HFFc6 (cell line): ENCODE measurements at places on chromosomes 6 and 20.

- no peak for DNase-seq
Measured at GRCh38 chr6:119328892-119329793, 20.4 kb downstream of the MAN1A1 start.

DNA sequence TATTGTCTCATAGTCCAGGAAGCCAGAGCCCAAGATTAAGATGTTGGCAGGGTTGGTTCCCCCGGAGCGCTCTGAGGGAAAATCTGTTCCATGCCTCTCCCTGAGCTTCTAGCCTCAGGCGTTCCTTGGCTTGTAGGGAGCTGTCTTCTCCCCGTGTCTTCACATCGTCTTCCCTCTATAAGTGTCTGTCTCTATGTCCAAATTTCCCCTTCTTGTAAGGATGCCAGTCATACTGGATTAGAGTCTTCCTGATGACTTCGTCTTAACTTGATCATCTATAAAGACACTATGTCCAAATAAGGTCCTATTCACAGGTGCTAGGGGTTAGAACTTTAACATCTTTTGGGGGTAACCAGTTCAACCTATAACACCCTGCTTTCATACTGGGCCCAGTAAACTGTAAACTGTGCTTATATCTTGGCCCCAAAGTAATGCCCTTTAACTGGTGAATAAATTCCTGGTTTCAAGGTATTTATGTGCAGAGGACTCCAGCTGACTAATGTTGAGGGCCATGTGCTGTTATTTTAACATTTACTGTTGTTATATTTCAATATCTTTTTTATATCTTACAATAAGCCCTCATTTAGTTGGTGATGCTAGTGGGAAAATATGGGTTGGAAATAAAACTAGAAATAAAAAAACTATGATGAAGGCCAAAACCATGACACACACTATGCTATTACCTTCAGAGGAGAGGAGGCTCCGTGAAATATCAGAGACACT, 101.7 kb upstream of the IYD start:
- DNase-seq, result no peak

DNA sequence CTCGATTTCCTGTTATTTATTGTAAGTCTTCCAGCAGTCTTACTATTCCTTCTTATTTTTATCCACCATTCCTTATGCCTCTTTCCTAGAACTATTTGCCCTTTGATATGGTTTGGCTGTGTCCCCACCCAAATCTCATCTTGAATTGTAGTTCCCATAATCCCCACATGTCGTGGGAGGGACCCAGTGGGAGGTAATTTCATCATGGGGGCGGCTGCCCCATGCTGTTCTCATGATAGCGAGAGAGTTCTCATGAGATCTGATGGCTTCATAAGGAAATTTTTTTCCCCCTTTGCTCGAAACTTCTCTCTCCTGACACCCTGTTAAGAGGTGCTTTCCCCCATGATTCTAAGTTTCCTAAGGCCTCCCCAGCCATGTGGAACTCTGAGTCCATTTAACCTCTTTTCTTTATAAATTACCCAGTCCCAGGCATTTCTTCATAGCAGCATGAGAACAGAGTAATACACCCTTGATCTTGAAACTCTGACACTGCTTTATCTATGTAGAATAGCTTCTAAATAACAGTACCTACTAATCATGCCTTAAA, 48.8 kb downstream of the PLN start:
- no peak for DNase-seq

DNA sequence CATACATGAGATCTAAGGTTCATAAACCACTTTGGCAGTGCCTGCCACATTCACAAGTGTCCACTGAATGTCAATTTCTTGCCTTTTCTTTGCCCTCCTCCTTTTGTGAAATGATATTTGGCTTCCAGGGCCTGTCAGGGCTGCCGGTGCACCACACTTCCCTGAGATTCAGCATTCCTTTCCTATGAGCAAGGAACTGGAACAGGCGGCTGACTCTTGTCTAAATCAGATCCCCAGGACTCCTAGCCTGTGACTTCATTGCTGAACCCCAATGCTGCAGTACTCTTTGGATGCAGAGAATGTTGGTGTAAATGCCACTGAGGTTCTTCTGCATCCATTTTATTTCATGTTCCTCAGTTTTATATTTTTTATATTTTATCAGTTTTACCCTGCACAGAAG, 172.2 kb downstream of the ARID1B start:
- DNase-seq, result peak; percentile 80

DNA sequence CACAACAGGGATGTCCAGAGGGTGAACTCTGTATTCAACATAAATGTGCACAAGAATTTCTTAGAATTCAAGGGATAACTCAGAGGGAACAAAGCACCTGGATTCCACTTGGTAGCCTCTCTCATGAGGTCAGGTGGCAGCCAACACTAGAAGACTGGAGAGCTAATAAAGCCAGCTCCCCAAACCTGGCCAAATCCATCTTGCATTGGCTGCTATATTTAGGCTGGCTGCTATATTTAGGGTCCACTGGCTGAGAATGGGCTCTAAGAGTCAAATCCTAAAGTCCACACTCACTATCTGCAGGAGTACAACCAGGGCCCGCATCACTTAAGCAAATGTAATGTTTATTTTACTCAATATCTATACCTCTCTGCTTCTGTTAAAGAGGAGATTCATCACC, 20.0 kb downstream of the TBC1D7 start:
- DNase-seq, result no peak

- DNase-seq, result no peak
Measured at GRCh38 chr20:32621891-32622584, 36.9 kb upstream of the NOL4L start.

GRCh38 chr6:28402197-28402596, 2.6 kb upstream of the ZSCAN12 start:
- DNase-seq, result no peak

DNA sequence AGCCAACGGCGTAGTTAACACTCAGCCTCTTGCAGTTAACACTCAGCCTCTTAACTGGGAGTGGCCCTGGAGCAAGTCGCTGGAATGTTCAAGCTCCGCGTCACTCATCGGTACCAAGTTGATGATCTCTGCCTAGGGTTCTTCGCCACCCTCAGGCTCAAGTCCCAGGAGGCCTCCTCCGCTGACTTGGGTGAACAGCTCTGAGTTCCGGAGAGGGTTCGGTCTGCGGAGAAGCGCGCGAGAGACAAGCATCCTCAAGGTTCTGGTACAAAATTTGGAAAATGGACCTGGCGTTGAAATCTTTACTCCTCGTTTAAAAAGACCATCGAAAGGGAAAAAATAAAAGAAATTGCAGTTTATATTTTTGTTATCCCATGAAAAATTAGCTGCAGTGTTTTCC, 876 bp upstream of the DSP start:
- peak; percentile 17 for DNase-seq

DNA sequence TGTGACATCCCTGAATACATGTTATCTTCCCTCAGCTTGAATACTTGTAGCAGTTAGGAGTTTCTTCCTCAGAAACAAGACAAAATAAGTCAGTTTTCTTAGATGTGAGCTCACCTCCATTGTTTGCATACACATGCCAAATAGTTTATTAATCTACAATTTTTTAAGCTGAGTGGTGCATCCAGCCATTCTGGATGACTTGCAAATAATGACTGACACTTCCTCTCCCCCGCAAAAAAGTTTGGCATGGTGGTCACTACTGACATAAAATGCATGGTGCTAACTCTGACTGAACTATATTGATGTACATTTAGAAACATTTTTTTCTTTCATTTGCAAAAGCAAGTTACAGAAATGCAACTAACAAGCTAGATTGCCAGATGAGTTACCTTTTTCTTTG, 55.5 kb downstream of the CYB5R4 start:
- no peak for DNase-seq

DNA sequence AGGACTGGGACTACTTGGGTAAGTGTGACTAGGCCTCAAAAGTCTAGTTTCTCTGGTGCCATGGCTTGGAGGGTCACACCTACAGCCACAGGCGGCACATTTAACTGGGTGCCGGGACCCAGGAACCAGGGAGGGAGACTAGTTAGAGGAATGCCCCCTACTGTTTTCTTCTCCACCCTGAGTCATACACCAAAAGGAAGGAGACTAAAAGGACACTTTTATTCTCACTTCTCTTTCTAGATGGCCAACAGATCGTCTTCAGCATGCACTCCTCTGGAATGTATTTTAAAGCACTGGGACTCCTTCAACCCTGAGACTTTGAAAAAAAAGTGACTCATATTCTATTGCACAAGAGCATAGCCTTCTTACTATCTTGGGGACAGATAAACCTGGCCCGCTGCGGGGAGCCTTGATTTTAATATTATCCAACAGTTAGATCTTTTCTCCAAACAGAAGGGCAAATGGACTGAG, 33.4 kb downstream of the PLN start:
- peak; percentile 85 for DNase-seq

- DNase-seq, result no peak
Measured at GRCh38 chr6:33983721-33984465, 162.0 kb downstream of the GRM4 start.

DNA sequence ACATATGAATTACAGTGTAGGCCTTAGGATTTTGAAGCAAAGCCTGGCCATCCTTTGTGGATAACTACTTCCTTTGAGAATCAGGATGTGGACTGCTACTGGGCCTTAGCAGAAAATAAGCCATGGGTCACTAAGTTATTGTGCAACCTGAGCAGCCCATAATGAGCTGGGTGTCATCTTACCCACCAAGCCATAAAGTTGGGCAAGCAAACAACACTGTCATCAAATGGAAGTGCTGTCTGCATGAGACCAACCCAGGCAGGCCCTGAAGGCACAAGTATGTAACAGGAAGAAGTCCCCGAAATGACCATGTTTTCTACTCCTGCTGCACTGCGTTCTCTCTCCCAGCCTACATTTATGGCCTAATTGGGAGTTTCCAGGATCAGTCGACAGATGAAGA, 205.6 kb upstream of the GGTLC1 start:
- DNase-seq, result no peak

DNA sequence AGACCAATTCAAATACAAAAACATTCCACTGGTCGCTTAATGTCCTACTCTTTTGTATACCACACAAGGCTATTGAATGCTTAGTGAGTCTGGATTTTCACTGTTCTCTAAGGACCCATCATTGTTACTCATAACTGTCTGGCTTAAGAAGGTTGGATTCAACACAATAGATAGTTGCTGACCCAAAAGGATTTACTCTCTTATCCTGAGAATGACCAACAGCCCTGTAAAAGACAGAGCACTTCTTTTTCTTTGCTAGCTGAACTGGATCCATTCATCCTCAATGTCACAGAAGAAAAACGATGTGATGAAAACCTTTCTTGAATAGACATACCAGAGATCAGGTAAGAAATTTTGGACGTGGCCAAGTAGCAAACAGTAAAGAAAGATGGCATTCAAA, 645.6 kb downstream of the KHDRBS2 start:
- DNase-seq, result no peak

GRCh38 chr6:41705996-41706835, 29.2 kb downstream of the TFEB start:
- DNase-seq, result peak; percentile 70

DNA sequence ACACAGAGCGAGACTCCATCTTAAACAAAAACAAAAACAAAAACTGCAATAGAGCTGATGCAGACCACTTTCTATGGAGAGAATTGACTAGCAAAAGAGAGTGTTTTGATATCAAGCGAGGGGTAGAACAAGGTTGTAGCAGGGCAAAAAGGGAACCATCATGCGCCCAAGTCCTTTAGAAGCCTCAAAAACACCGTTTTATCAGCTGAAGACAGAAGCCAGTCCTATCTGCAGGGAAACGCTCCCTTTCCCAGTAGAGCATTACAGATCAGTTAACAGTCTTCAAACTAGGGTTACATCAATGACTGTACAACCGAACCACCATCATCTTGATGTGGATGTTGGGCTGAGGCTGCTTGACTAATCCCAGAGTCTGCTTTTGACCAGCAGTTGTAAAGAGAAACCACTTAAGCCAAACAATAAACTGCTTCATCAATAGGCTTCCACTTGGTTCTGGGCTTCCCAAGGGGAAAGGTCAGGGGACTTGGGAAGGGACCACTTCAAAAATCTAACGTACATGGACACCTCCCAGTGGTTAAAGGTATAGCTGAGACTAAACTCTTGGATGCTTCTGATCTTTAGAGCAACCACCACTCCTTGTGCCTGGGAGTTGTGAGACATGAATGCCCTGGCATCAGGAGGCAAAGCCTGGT, 59.6 kb upstream of the SPDEF start:
- no peak for DNase-seq

- DNase-seq, result no peak
Measured at GRCh38 chr20:63028461-63028921, 21.7 kb upstream of the BHLHE23 start.

DNA sequence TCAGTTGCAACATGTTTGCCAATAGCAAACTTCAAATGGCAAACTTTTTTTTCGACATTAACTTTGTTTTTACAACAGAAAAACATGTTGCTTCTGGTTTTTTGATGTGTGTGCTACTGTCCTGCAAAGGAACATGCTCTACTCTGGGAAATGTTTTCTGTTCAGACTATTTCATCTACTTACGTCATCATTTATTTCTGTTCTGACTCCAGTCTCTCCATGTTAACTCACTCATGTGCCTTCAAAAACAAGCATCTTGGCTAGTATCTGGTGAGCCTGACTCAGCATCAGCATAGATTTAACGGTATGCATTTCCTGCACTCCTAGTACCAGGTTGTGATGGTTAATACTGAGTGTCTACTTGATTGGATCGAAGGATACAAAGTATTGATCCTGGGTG, 36.1 kb upstream of the MAP7 start:
- DNase-seq, result peak; percentile 84

GRCh38 chr6:161557333-161558107, 283.7 kb upstream of the AGPAT4 start:
- DNase-seq, result no peak

DNA sequence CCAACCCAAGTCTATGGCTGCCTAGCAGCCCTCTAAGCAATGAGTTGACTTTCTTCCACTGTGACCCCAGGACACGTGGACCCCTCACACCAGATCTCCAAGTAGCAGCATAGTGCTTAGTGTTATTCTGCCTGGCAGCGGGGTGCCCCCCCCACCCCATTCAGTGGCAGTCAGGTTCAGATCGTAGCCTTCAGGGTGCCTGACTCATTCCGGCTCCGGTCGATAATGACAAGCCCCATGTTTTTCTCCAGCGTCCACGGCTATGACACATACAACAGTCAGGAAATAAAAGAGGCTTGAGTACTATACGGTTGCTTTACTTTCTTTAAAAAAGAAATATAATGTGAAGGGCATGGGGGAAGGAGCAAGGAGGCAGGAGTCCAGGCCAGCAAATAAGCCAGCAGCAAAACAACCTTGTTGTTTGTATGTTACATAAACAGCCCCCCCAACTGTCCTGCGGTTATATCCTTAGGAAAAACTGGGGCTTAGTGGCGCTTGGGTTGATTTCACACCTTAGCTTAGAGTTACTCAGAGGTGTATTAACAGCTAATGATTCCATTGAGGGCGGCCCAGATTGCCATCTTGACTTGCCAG, 23.1 kb downstream of the GNAS start:
- DNase-seq, result peak; percentile 65

- DNase-seq, result peak; percentile 6
Measured at GRCh38 chr20:20083807-20084206, 31.5 kb downstream of the CFAP61 start.

GRCh38 chr6:167676666-167677421, 149.9 kb upstream of the AFDN start:
- DNase-seq, result no peak

GRCh38 chr20:17889226-17889625, 79.4 kb downstream of the SNX5 start:
- peak; percentile 50 for DNase-seq

GRCh38 chr20:54231036-54231435, 23.1 kb downstream of the PFDN4 start:
- DNase-seq, result no peak

- DNase-seq, result no peak
Measured at GRCh38 chr6:101578306-101578705, 184.8 kb downstream of the GRIK2 start.
